ENCODE measurements at places on chromosomes 12 and 14.

GRCh38 chr12:3602488-3602887 lies 111.5 kb downstream of the PRMT8 start:
- DNase-seq: no peak

DNA sequence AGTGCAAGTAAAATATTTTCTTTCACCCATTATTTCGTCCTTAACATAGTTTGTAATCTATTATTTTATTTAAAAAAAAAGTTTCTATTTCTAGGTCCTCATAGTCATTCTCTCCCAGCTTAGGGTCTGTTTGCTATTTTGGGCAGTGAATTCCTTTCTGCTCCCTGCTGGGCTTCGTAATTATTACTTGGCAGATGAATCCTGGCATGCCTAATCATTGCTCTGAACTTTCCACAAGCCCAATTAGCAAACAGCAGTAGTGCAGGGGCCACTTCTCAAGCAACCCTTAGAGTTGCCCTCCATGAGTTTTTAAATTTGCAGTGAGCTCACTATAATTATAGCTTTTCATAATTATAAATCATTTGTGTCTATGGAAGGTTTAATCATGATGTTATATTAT lies 1378.3 kb upstream of the SEL1L start:
- no peak for DNase-seq

GRCh38 chr14:67574156-67574555 lies 25.9 kb downstream of the PIGH start:
- no peak for DNase-seq

DNA sequence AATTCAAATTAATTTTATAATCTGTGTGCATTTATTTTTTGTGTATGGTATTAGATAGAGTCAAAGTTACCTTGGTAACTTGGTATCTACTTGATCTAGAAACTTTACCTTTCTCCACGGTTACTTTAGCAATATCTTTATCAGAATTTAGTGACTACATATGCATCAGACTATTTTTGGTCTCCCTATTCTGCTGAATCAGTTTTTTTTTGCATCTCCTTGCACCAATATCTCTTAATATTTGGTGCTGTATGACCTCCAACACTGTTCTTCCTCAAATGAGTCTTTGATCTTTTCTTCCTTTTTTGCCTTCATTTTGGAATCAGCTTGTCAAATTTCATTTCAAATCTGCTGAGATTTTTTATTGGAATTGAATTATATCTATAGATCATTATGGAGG lies 828.2 kb upstream of the FOXG1 start:
- no peak for DNase-seq

- DNase-seq: no peak
Measured at GRCh38 chr14:100824091-100824551, 1.8 kb upstream of the MEG3 start.

- no peak for DNase-seq
Measured at GRCh38 chr14:39232554-39233415, 930 bp upstream of the MIA2 start.

- DNase-seq: no peak
Measured at GRCh38 chr12:45379261-45379660, 163.4 kb downstream of the ANO6 start.
